ENCODE measurements at places on chromosomes 1 and 21. TPM values are rescaled to one million over a fixed set of nuclear protein-coding genes. Genes with fewer than 3 reads are reported as not detected.

DNA sequence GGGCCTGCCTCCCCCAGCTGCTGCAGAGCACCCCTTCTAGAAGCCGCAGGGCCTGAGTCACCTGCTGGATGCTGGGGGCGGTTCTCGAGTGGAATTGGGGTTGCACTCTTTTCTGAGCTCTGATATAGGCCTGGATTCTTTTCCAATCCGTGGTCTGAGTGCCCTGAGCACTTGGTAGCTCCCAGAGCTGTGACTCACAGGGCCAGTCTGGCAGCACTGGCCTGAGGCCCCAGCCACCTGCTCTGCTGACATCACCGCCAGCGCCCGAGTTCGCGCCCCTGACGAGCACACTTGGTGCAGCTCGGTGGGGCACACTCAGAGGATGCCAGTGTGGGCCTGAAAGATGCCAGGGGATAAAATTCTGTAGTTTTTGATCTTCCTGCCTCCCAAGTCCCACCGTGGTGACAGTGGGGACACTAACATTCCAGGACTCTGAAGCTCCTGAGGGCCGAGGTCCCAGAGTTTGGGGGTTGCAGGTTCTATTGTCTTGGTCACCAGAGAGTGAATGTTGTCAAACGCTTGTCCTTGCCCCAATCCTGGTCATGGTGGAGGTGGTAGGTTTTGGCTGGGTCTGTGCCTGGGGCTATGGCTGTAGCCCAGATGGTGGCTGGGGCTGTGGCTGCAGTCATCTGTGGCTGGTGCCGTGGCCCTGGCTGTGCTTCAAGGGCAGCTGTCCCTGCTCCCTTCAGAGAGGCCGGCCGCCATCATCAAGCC, 74.6 kb downstream of the OBSCN start:
- DNase-seq, result no peak
- H3K4me3 ChIP-seq, result no peak overlapping the region
- no peaks in the 10 kb centered on the region for H3K36me3 ChIP-seq
- no peaks in the 10 kb centered on the region for H3K4me1 ChIP-seq
- H3K27me3 ChIP-seq, result no peaks in the 10 kb centered on the region

DNA sequence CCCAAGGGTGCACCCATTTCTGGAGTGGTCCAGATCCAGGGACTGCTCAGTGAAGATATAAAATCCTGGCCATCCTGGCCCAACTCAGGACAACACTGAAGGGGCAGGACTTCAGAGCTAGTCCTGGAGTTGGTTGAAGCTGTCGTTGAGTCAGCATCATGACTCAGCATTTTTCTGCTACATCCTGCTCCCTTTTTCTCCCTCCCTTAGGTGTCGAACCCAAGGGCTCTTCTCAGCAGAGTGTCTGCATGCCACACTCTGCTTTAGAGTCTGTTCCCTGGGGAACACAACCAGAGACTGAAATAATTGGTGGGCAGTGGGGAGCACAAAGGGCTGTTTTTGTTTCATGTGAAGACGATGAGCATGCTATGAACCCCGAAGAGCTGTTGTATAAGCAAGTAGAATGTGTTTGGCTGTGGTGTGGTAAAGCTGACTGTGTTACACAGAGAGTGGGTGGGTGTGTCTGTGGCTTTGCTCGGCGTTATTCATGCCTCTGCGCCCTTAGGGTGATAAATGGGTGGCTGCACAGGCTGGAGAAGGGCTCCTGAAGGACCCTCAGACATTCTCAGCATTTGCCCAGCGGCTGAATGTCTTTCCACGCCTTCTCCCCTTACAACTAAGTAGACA, 167.2 kb downstream of the CYYR1 start:
- H3K4me1 ChIP-seq, result no peaks in the 10 kb centered on the region
- H3K4me3 ChIP-seq, result no peak overlapping the region
- no peak overlapping the region for H3K27ac ChIP-seq
- no peaks in the 10 kb centered on the region for H3K36me3 ChIP-seq

GRCh38 chr1:154158307-154159125, 3.6 kb upstream of the NUP210L start:
- H3K27ac ChIP-seq, result no peak overlapping the region
- no peak for DNase-seq
- H3K27me3 ChIP-seq, result no peaks in the 10 kb centered on the region

Gene TNFRSF9
- total RNA-seq, result 0.56 TPM

Gene CNKSR1
- 35.3 TPM for total RNA-seq

GRCh38 chr1:56068908-56069307, 510.5 kb downstream of the PLPP3 start:
- no peaks in the 10 kb centered on the region for H3K27me3 ChIP-seq
- no peak overlapping the region for H3K27ac ChIP-seq
- H3K36me3 ChIP-seq, result no peaks in the 10 kb centered on the region
- no peak overlapping the region for H3K4me3 ChIP-seq

Gene SYNC
- 6.6 TPM for total RNA-seq

Gene GBP2
- 81.0 TPM for total RNA-seq

DNA sequence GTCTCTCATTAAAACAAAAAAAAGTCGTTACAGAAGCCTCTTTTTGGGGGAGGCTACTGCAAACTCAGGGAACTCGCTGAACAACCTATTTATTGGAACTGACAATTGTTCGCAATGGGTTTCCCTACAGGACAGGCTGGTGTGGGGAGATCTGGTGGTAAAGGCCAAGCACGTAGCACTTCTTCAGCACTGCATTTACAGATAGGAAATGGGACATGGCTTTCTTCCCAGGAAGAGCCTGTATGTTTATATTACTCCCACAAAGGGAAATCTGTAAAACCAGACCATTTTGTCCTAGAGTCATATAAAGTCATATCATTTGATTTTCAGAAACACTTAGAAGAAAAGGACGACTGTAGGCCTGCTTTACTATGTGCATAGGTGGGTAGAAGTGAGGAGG, 38.8 kb upstream of the TBX15 start:
- H3K4me3 ChIP-seq, result no peak overlapping the region
- no peaks in the 10 kb centered on the region for H3K27me3 ChIP-seq
- no peak for DNase-seq
- no peaks in the 10 kb centered on the region for H3K4me1 ChIP-seq
- H3K36me3 ChIP-seq, result no peaks in the 10 kb centered on the region
- H3K27ac ChIP-seq, result no peak overlapping the region

GRCh38 chr1:212597487-212597886, 11.1 kb upstream of the ATF3 start:
- no peak for DNase-seq
- H3K4me3 ChIP-seq, result no peak overlapping the region

GRCh38 chr1:66416295-66416694, 117.7 kb upstream of the SGIP1 start:
- H3K27ac ChIP-seq, result no peak overlapping the region
- H3K4me1 ChIP-seq, result no peaks in the 10 kb centered on the region
- no peaks in the 10 kb centered on the region for H3K27me3 ChIP-seq
- no peak overlapping the region for H3K4me3 ChIP-seq

Gene CHTOP
- total RNA-seq, result 88.6 TPM

- no peaks in the 10 kb centered on the region for H3K27me3 ChIP-seq
- H3K4me3 ChIP-seq, result no peak overlapping the region
- H3K4me1 ChIP-seq, result no peaks in the 10 kb centered on the region
- H3K27ac ChIP-seq, result no peak overlapping the region
These were observed 64.5 kb downstream of the KIF14 start for GRCh38 chr1:200556002-200556401.

DNA sequence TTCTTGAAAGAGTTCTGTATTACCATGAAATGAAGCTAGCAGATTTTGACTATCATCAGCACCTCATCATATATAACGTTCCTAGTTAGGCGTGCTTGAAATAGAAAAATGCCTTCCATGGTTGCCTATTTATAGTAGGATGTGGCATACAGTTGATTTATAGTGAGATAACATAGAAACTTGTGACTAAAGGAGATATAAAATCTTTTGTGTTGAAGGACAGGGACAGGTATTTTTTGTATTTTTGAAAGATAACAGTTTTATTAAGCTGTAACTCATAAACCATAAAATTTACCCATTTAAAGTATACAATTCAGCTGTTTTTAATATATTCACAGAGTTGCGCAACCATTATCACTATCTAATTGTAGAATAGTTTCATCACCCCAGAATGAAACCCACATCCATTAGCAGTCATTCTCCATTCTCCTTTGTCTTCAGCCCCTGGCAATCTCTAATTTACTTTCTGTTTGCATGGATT, 19.3 kb downstream of the SPEN start:
- H3K4me3 ChIP-seq, result no peak overlapping the region
- no peaks in the 10 kb centered on the region for H3K36me3 ChIP-seq
- no peaks in the 10 kb centered on the region for H3K27me3 ChIP-seq
- H3K4me1 ChIP-seq, result no peaks in the 10 kb centered on the region
- H3K27ac ChIP-seq, result no peak overlapping the region

Gene OPTC
- not detected for total RNA-seq

Gene BNIPL
- total RNA-seq, result 1.9 TPM

Gene NTRK1
- total RNA-seq, result 1.1 TPM

GRCh38 chr1:89855413-89856123, 34.7 kb downstream of the LRRC8D start:
- H3K4me3 ChIP-seq, result no peak overlapping the region
- no peaks in the 10 kb centered on the region for H3K36me3 ChIP-seq
- H3K4me1 ChIP-seq, result no peaks in the 10 kb centered on the region

Gene HLX
- 6.2 TPM for total RNA-seq

Gene SLC30A10
- total RNA-seq, result 32.3 TPM

DNA sequence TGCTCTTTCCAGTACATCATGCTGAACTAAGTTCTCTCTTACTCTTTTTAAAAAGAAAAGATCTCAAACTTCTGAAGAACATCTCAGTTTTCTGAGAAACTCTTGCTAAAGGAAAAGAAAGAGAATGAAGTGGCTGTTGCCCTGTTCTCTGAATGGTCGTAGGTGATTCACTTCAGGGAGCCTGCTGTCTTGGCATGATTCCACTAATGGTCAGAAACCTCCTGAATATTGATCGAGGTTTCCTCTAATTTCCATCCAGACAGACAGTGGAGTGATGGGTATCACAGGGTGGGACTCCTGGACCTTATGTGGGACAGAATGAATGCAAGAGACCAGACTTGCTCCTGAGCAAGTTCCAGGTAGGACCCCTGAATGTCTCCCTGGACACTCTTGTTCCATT, 2.5 kb downstream of the FCRL2 start:
- H3K27ac ChIP-seq, result peak overlapping the region; percentile 71
- H3K4me3 ChIP-seq, result no peak overlapping the region
- no peaks in the 10 kb centered on the region for H3K36me3 ChIP-seq
- no peaks in the 10 kb centered on the region for H3K27me3 ChIP-seq

DNA sequence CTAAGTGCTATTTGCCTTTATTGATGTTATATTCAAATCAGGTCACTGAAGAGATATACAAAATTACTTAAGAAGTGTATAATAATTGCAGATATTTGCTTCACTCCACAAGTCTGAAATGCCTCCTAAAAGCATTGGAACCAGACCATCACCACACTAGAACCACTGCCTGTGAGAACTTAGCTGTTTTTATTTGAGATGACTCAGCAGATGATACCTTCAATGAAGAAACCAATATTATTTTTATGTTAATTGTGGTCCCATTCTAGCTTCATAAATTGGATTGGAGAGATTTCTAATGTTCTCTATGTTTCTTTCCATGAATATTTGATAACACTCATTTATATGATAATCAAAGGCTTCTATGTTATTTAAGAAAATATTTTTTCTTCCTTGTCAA, 740.6 kb downstream of the KCNT2 start:
- H3K4me1 ChIP-seq, result no peaks in the 10 kb centered on the region
- no peaks in the 10 kb centered on the region for H3K27me3 ChIP-seq
- no peak overlapping the region for H3K4me3 ChIP-seq
- DNase-seq, result no peak

All from colonic mucosa (tissue), 4 donors.